ENCODE measurements at places on chromosomes 1 and 21.

GRCh38 chr1:48105165-48105564 lies 108.0 kb upstream of the TRABD2B start:
- DNase-seq, result no peak

GRCh38 chr1:22053017-22053860 lies 730 bp downstream of the CDC42 start:
- peak; percentile 61 for DNase-seq

- DNase-seq, result no peak
Measured at GRCh38 chr1:111223126-111223685, 4.3 kb upstream of the CHI3L2 start.

DNA sequence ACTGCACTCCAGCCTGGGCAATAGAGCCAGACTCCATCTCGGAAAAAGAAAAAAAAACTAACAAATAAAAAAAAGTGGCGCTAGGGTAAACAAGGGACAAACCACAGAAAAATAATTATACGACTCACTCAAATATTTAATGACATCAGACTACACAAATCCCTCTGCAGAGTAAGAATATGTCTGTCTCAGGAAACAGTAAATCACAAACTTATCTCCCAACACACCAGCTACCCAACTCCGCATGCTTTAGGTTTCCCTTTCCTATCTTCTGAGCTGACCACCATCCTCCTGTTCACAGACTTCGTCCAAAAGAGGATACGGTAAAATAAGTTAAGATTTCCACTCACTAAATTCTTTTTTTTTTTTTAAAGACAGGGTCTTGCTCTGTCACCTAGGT lies 16.2 kb downstream of the WDR47 start:
- DNase-seq, result no peak

GRCh38 chr21:28459193-28459592 lies 533.5 kb downstream of the LTN1 start:
- DNase-seq, result no peak

DNA sequence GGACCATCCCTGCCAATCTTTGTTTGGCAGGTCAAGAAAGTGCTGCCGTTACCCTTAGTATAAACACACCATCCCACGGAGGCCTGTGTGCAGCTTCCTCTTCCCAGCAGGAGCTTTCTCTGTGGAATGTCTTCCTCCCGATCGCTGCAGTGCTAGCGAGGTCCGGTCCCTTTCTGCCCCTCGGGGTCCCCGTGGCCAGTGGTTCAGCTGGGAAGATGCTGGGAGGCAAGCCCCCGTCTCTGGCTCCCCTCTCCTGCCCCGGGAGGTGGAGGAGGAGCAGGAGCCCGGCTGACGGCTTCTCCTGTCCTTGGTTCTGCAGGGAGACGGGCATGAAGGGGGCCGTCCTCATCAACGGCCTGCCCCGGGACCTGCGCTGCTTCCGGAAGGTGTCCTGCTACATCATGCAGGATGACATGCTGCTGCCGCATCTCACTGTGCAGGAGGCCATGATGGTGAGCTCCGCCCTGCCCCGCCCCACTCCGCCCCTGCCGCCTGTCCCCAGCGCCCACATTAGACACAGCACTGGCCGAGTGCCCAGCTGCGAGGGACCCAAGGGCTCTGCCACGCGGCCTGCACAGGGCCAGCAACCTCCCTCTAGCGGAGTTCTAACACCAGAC lies 42.1 kb downstream of the TFF3 start:
- DNase-seq, result no peak

DNA sequence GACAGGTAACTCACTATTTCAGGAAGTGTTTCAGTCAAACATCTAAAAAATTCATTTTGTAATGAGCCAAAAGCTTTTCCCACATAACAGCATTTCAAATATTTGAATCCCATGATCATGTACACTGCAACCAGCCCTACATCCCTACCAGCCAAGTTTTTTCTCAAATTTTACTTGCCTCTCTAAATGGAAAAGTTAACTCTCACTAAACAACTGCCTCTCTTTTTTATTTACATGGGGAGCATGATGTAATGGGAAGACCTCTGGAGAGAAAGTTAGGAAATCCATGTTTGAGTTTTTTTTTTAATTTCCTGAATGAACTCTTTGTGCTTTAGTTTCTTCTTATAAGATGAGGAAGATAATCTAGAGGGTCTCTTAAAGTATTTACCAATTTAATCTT lies 70.5 kb downstream of the TTLL7 start:
- DNase-seq, result no peak

GRCh38 chr1:1915911-1916840 lies 1.1 kb downstream of the CALML6 start:
- DNase-seq, result no peak

DNA sequence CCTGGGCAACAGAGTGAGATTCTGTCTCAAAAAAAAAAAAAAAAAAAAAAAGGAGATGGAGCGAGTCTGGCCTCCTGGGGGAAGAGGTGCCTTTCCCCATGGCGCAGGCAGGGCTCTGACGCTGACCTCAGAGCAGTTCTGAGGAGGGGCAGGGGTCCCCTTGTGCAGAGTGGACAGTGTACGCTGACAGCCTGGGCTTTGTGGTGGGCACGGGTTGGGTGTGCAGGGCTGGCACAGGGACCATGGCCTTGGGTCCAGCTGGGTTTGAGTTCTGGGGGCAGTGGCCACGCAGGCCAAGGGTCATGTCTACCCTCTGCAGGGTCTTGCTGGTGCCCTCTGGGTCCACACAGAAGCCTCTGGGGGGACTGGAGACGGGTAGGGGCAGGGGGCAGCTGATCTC lies 260.1 kb upstream of the C1orf174 start:
- DNase-seq, result no peak

- no peak for DNase-seq
Measured at GRCh38 chr1:111666828-111667227, 47.2 kb downstream of the RAP1A start.

DNA sequence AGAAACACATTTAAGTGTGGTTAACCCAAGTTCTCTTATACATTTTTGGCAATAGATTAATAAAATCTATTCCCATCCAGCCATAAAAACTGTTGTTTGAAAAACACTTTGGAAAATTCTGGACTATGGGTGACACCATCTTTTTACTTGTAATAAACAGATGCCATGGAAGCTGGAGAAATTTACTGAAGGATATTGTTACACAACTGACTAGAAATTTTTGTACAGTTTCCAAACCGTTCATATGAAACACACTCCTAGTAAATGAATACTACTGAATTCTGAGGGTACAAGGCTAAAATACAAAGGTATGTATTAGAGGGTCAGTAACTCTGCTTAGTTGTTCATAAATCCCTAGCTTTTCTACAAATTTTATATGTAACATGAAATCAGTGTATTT lies 48.7 kb downstream of the TRIM33 start:
- DNase-seq, result no peak

DNA sequence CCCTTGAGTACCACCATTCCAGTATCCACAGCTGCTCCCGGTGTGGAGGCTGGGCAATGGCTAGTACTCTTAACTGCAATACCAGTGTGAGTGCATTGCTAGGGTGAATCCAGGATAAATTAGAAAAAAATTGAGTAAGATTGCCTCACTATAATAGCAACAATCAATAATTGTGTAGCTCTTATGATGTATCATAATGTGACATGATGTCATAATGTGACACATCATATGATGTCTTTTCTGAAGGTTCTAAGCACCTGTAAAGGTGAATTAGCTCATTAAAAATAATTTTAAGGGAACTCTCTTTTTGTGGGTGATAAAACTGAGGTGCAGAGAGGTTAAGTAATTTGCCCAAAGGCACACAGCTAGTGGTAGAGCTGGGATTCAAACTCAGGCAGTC lies 424.4 kb downstream of the HLX start:
- no peak for DNase-seq

- DNase-seq, result no peak
Measured at GRCh38 chr1:198352975-198353695, 187.3 kb downstream of the ATP6V1G3 start.

DNA sequence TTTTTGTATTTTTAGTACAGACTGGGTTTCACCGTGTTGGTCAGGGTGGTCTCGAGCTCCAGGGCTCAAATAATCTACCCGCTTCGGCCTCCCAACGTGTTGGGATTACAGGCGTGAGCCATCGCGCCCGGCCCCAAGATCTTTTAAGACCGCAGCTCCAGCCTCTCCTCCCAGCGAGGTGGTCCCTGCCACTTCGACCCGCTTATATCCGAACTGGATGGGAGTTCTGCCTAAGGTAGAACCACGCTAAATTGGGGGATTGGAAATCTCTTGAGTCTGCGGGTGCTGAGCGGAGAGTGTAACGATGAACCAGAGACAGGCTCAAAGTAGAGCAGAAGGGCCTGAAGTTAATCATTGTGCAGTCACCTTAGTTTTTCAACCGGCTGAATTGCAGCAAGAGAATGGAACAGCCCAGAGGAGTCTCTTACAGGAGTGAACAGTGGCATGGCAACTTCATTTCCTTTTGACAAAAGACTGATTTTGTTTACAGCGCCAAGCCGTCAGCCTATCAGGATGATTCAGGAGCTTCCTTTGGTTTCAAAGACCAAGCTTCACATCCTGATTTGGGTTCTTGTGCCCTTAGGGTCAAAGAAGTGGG lies 726 bp upstream of the CYB5R1 start:
- DNase-seq, result peak; percentile 43

- DNase-seq, result no peak
Measured at GRCh38 chr1:95532335-95532734, 298.3 kb downstream of the RWDD3 start.

DNA sequence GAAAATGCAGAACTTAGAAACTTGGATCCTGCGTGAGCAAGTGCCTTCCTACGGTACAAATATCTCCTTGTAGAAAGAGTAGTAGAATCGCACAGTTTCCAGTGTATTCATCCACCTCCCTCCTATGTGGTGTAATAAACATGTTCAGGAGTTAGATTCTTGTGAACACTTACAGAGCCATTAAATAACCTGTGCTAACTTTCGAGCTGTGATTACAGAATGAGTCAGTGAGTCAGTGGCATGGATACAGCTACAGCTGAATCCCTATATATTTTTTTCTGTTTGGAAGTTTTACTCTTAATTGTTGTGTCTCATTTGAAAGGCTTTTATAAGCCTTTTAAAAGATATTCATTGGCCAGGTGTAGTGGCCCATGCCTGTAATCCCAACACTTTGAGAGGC lies 148.7 kb downstream of the EDEM3 start:
- DNase-seq, result no peak

- DNase-seq, result peak; percentile 59
Measured at GRCh38 chr1:40820911-40821693, 37.5 kb downstream of the KCNQ4 start.

DNA sequence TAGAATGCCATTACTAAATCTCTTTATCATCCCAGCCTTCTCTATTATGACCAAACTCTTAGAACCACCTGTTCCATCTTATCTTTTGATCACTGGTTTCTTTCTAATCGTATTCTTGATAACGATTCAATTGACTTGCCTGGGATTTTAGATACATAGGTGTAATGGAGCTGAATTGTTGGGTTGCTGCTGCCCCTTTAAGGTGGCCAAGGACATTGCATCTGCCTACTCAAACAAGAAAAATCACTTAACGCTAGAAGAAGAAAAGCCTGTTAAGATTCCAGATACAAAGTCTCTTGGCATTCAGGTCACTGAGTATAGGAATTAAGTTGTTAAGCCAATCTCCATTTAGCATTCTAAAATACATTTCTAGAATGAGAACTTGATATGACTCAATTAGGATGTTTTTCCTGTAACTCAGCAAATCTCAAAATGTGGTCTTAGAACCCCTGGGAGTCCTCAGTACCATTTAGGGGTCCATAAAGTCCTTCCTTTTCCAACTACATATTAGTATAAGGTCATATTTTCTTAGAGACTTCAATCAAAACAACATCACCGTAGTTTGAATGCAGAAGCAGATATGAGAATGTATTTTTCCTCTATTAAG lies 12.4 kb downstream of the NEXN start:
- DNase-seq, result peak; percentile 57

GRCh38 chr1:210342986-210343780 lies 14.5 kb downstream of the HHAT start:
- DNase-seq, result peak; percentile 55

GRCh38 chr1:175600721-175601440 lies 142.5 kb downstream of the TNR start:
- DNase-seq, result no peak

GRCh38 chr1:12600880-12601633 lies 17.0 kb downstream of the DHRS3 start:
- DNase-seq, result no peak

GRCh38 chr1:52057255-52057654 lies 1.2 kb downstream of the BTF3L4 start:
- DNase-seq, result no peak

DNA sequence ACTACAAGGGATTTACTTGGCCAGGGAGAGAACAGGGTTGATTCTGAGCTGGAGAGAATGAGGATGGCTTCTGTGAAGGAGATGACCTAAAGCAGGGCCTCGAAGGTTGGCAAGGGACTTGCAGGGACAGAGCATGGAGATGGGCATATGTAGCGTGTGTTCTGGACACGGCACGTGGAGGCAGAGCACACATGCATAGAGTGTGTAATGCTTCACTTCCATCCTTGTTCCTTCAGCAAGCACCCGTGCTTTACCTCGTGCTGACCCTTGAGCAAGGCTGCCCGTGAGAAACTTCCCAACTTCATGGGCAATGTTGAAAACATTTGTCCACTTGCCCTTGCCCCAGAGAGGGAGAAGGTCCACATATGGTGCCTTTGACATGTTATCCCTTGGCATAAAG lies 33.1 kb downstream of the NFIA start:
- no peak for DNase-seq

All from NCI-H1092 treated with DMSO at 0.1 percent for 48 hours (cell line).